ENCODE measurements at places on chromosomes 11 and 22.
A peak's percentile ranks its signal among the peaks of the same experiment; 100 is the strongest.

GRCh38 chr22:43993072-43993760 lies 30.9 kb upstream of the PARVB start:
- DNase-seq, result peak; percentile 54

GRCh38 chr11:106276126-106276525 lies 198.7 kb downstream of the AASDHPPT start:
- DNase-seq, result no peak

- DNase-seq, result no peak
Observed at GRCh38 chr11:106072804-106073203, 4.3 kb downstream of the KBTBD3 start.

GRCh38 chr22:37675930-37676735 lies 697 bp downstream of the LGALS1 start:
- DNase-seq, result no peak

DNA sequence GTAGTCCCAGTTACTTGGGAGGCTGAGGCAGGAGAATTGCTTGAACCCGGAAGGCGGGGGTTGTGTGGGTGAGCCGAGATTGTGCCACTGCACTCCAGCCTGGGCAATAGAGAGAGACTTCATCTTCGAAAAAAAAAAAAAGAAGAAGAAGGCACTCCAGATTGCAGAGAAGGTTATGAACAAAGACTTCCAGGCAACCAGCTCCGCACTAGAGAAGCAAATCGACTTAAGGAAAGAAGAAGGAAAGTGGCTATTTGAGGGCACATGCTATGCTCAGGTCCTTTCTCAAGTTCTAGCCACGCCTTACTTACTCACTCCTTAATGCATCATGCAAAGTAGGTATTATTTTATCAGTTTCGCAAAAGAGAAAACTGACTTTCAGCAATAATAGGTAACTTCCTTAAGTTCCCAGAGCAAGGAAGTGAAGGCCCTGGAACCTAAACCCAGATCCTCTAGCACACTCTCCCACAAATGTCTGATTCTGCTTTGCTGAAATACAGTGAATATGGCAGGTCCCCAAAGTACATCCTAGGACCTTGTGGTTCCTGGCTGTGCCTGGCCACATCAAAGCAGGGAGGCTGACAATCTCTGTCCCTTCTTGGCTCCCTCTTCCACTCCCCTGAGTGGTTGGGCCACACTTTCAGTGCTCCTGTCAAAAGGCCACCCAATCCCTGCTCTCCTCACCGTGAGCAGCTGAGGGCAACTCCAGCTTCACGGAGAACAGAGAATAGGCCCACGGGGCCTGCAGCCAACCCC lies 14.2 kb downstream of the CD3E start:
- no peak for DNase-seq

DNA sequence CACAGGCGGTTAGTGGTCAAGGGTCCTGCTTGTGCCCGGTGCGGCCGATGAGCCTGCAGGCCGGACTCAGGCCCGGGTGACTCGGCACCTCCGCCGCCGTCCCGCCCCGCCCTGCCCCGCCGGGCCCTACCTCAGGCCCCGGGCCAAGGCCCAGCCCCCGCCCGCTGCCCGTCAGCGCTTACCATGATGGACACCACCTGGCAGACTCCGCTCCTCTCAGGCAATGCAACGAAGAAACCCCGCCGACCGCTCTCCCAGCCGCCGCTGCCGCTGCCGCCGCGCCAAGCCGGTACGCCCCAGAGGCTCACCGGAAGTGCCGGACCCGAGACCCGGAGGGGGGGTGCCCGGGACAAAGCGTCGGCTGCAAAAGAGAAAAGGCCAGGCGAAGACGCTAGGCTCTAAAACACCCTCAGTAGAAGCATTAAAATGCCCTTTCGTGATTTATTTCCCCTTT lies at the start of gene UFD1:
Gene UFD1, minus strand, starts transcription at position 293 of the 454 bp plus-strand sequence. Its CDS starts 108 bp downstream, at position 185.
- DNase-seq, result peak; percentile 76

DNA sequence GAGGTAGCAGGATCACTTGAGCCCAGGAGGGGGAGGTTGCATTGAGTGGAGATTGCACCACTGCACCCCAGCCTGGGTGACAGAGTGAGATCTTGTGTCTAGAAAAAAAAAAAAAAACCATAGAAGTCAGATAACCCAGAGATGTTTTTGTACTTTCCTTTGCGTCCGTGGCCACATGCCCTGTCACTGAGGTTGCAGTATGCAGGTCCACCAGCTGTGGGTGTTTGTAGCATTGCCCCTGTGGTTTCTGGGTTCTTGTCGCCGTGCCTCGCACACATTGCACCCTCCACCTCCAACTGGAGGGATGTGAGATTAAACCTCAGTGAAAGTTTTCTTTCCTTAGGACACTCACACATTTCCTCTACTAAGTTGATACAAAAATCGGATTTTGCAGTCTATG lies 70.3 kb downstream of the TNRC6B start:
- no peak for DNase-seq

GRCh38 chr11:116835042-116835772 lies 2.2 kb downstream of the APOA1 start:
- DNase-seq, result no peak

Measured in posterior cingulate gyrus (tissue), 11 donors.